Fibroblast of mammary gland (primary cell): ENCODE measurements at places on chromosomes 13 and 19.

DNA sequence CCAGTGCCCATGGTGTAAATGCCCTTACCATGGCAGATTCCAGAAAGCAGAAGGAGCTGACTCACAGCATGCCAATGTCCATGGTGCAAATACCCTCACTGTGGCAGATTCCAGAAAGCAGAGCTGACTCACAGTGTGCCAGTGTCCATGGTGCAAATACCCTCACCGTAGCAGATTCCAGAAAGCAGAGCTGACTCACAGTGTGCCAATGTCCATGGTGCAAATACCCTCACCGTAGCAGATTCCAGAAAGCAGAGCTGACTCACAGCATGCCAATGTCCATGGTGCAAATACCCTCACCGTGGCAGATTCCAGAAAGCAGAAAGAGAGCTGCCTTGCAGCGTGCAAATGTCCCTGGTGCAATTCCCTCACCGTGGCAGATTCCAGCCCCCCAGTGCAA lies 163.8 kb upstream of the SOX1 start:
- DNase-seq, result no peak

DNA sequence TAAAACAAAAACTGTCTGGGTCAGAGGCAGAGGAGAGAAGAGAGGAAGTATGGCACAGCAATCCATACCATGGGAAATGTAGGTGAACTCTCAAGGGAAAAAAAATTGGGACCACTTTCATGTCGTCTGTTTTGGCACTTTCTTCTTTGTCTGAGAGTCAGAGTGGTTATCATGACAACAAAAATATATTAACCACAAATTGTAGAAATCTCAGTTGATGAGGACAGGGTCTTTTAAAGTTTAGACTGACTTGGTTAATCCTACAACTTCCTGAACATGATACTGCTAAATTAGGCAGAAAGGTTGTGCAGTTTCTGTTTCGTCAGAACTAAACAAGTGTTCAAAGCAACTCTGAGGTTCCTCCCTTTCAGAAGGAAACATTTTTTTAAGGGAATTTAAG lies 15.2 kb downstream of the KLF5 start:
- no peak for DNase-seq

GRCh38 chr13:30463787-30464495 lies 1.8 kb downstream of the HMGB1 start:
- peak; percentile 73 for DNase-seq

DNA sequence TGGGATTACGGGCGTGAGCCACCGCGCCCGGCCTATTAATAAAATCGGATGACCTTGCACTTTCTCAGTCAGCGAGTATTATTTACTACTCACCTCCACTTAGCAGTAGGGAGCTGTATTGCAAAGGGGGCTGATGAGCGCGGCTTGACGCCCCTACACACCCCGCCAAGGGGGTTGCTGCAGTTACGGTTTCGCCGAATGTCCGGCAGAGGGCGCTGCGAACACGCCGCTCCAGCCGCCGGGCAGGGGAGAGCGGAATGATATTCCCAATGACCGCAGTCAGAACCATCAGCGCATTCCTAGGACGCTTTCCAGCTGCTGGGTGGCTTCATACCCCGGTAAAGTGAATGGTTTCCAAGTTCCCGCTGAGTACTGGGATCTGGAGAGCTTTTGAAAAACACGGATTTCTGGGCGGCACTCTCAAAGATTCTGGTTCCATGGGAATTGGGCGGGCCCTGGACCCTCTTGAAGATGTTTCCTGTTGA lies 30.0 kb upstream of the TPT1 start:
- peak; percentile 75 for DNase-seq

GRCh38 chr19:49590971-49591730 lies at the start of gene PRR12:
Gene PRR12 (plus strand): TSS chr19:49591182. CDS start chr19:49591655, 473 bp downstream.
- peak; percentile 65 for DNase-seq

GRCh38 chr13:79675931-79676660 lies 195.1 kb downstream of the NDFIP2 start:
- no peak for DNase-seq

- peak; percentile 94 for DNase-seq
Observed at GRCh38 chr13:45162821-45163220, 38.0 kb downstream of the KCTD4 start.

- DNase-seq, result no peak
Observed at GRCh38 chr19:41928221-41928683, at the start of gene ERFL. Gene ERFL (minus strand): TSS chr19:41928449. CDS start chr19:41912919, 15,530 bp downstream.

GRCh38 chr13:24511019-24511815 lies 1.4 kb downstream of the PARP4 start:
- DNase-seq, result peak; percentile 86

GRCh38 chr13:93811071-93811737 lies 584.6 kb downstream of the GPC6 start:
- no peak for DNase-seq

GRCh38 chr19:19613506-19613905 lies 5.0 kb downstream of the PBX4 start:
- no peak for DNase-seq
